Activated T-cell treated with anti-CD3 and anti-CD28 coated beads for 4 hours (primary cell): ENCODE measurements at places on chromosomes 16 and 17.

DNA sequence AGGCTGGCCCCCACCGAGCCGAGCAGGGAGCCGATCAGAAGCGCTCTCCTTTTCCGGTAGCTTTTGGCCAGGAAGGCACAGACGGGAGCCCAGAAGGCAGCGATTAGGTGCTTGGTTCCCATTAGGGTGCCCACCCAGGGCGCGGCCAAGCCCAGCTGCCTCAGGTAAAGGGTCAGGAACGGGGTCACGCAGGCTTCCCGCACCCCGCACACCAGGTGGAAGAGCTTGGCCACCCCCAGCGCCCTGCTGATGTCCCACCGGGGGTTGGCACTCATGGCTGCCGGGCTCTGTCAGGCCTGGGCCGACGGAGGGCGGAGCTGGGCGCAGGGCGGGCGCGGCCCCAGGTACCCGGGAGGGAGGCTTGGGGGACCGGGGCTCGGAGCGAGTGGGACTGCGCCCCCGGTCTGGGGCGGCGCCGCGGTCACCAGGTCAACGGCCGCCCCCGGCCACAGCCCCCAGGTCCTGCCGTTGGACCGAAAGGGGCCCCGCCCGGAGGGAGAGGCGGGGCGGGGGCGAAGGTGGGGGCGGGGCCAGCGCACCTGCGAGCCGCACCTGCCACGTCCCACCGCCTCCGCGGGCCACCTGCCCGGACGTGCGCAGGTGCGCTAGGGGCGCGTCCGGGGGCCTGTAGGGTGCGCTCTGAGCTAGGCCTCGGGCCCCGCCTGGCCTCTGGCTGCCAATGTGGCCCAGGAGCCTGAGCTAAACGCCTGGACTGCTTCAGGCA, at the start of gene MFSD6L:
Gene MFSD6L, minus strand, starts transcription at position 520 of the 724 bp plus-strand sequence. Its CDS starts 245 bp downstream, at position 275.
- no peak for DNase-seq

DNA sequence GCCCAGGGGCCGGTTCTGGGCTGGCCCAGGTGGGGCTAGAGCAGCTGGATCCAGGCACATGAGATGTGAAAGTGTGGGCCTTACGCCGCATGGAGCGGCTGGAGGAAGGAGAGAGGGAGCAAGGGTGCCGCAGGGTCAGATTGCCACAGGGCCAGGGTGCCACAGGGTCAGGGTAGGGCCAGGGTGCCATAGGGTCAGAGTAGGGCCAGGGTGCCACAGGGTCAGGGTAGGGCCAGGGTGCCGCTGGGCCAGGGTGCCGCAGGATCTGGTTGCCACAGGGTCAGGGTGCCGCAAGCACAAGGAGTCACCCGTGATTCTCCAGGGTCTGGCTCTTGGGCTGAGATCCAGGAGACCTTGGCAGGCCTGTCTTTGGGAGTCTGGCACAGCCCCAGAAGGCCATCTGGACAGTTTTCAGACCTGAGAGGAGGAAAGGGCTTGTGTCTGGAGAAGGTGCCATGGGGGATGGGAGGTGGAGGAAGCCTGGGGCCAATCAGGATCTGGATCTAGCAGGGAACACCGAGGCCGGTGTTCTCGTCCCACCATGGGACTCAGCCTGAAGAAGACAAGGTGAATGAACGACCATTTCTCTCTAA, 13.1 kb upstream of the LASP1NB start:
- DNase-seq = no peak

DNA sequence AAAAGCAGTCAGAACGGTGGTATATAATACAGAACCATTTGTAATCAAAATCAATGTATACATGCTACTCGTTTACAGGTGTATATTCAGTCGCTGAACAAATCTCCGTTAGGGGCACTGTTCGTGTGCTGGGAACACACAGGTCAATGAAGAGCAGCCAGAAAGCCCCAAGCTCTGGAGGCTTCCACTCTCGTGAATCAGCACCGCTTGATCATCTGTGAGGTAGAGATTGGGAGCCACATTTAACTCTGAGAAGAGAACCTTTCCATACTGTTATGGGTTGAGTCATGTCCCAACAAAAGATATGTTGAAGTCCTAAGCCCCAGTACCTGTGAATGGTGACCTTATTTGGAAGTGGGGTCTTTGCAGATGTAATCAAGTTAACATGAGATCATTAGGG, 5.4 kb upstream of the CYTH1 start:
- no peak for DNase-seq

GRCh38 chr16:4376126-4376892, 4.7 kb downstream of the VASN start:
- DNase-seq = no peak

GRCh38 chr17:179781-180380, 1.6 kb downstream of the DOC2B start:
- no peak for DNase-seq

GRCh38 chr16:81720973-81721906, 57.9 kb upstream of the PLCG2 start:
- no peak for DNase-seq

GRCh38 chr17:56358651-56359050, 205.4 kb downstream of the ANKFN1 start:
- DNase-seq = no peak

GRCh38 chr16:88014954-88015805, 63.9 kb downstream of the BANP start:
- no peak for DNase-seq

GRCh38 chr17:75313941-75314551, 24.8 kb upstream of the SLC25A19 start:
- no peak for DNase-seq

DNA sequence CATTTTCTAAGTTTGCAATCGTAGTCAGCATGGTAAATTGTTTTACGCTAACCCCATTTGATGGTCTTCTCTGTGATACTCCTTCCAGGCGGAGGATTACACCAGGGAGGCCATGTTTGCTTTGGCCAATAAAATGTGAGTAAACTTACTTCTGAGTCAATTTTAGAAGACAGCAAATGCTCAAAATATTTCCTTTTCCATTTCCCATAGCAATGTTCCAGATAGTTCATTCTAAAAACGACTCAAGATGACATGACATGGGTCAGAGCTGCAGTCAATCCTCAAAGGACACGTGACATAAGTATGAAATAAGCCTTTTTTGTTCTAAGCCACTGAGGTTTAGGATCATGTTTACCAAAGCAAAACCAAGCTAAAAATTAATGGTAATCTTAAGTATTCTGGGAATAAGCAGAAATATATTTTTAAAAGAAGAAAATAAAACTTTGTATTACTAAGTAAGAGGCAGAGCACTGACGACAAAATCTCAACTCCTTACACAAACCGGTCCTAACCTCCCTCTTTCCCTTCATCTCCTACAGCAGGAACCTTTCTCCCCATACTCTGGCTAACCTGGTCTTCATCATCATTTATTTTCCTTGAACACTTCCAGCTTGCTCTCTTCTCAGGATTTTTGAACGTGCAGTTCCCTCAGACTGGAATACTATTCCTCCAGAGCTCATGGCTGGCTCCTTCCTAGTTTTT, 266.2 kb downstream of the CEP112 start:
- no peak for DNase-seq

GRCh38 chr16:87391324-87391949, 699 bp upstream of the MAP1LC3B start:
- DNase-seq = no peak

DNA sequence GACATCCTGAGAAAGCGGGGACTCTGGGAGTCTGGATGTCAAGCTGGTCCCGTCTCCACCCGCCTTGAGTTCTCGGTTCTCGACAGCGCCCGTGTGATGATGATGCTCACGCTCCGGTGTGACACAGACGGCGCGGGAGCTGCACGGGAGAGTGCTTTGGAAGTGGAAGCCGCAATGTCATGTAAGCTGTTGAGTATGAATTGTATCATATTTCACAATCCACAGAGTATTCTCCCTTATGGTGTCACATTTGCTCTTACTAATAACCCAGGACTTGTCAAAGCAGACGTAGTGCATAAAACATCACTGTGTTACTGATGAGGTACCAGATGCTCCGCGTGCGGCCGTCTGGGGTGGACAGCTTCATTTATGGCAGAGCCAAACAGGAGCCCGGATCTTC, 217.5 kb upstream of the CHMP6 start:
- no peak for DNase-seq

DNA sequence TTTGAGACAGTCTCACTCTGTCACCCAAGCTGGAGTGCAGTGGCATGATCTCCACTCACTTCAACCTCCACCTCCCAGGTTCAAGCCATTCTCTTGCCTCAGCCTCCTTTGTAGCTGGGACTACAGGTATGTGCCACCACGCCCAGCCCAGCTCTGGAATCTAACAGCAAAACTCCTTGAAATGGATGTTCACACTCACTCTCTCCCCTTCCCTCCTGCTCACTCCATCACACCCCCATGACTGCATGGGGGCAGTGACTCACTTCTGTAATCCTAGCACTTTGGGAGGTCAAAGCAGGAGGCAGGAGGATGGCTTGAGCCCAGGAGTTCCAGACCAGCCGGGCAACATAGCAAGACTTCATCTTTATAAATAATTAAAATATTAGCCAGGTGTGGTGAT, 11.1 kb upstream of the TFAP4 start:
- no peak for DNase-seq

DNA sequence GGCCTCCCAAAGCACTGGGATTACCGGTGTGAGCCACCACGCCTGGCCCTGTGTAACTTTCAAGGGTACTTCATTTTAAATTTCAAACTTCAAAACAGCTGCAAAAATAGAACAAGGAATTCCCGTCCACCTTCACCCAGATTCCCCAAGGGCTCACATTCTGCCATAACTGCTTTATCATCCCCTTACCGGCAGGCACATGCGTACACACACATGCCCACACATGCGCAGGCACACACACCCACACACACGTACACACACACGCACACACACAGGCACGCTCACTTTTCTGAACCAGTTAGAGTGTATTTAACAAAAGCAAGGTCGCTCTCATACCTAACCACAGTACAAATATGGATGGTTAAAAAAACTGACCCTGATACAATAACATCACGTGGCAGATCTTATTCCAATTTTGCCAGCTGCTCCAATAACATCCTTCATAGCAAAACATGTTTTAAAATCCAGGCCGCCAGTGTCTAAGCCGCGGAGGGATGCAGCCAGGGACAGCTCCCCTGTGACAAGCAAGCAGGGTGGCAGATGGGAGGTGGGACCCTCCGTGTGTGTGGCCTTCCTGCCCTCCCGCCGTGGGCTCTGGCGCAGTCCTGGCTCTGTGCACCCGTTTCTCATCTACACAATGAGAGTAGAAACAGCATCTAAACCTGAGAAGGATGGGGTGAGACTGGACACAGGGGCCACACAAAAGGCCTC, 23.1 kb downstream of the PDIA2 start:
- no peak for DNase-seq

DNA sequence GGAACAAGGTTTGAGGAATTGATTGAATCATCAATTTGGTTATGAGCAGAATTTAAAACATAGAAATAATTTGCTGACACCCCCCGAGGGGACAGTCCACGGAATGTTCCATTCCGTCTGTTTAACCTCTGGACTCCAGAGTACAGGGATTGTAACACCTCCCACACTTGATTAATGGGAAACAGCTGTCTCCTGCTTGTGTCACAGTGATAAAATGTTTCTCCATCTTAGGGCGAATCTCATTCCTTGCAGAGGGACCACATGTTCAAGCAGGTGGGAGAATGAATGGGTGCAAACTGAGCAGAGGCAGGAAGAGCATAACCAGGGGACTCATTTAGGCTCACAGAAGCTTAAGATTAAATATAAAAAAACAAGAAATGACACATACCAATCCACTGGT, 249.5 kb upstream of the RBFOX1 start:
- DNase-seq = no peak

GRCh38 chr17:16007439-16007838, 7.8 kb downstream of the TTC19 start:
- DNase-seq = no peak

DNA sequence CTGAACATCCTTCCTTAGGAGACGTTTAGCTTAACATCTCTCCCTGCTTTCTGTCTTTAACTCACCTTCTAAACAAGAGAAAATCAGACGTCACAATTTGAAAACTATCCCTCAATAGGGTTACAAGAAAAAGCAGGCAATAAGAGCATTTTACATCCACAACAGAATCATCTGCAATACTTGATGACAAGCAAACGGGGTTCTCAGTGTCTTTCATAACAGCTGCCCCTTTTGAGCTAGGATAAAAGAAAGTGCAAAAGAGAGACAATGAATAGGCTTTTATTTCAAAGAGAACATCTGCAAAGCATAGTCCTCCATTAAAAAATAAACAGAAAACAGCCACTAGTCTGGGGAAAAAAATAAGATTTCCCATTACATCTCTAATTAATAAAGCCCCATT, 13.2 kb downstream of the XYLT1 start:
- no peak for DNase-seq

DNA sequence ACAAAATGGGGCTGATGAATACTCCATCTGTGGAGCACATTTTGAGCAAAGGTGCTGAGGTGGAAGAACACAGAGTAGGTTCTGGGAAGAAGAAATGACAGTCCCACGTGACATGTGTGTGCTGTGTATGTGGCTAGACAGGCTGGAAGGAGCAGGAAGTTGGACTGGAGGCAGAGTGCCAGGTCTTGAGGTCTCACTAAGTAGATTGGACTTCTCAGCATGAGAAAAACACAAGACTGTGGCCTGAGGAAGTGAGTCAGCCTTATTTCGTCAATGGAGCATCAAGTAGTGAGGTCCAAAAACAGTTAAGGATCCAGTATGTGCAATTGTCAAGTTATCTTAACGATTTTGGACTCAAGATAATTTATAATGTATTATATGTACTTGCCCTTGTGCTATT, 736.5 kb downstream of the KCNJ2 start:
- DNase-seq = no peak

DNA sequence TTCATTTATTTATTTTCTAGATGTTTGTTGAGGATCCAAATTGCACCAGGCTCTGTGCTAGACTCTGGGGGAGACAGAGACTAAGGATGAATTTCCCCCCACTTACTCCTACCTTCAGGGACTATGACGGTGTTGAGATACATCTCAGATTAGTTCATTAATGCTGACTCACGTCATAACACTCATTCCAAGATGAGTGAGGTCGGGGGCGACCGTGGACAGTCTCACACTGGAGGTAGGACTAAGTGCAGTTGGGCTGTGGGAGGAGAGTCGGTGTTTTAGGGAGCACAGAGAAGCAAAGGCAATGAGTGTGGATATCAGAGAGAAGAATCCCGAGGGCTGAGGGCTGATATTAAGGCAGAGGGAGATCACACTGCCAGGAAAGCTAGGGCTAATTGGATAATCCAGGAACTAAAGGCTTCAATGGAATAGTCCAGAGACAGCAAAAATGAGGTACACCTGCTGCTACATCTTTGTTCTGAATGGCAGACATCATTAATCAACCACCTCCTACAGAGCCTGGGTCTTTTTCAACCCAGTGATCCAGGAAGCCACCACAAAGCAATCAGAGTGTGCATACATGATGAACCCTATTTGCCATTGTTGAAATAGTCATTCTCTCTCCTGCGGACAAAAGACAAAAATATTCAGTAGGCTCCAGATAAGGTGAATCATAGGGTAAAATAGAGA, 38.6 kb upstream of the CACNG4 start:
- no peak for DNase-seq

GRCh38 chr16:17149904-17150483, 320.8 kb downstream of the XYLT1 start:
- no peak for DNase-seq

GRCh38 chr17:6377906-6378305, 57.0 kb downstream of the AIPL1 start:
- DNase-seq = no peak

- DNase-seq = no peak
These were observed 366.3 kb upstream of the XYLT1 start for GRCh38 chr16:17836868-17837602.
